ENCODE measurements at places on chromosomes 1 and 21. TPM values are rescaled to one million over a fixed set of nuclear protein-coding genes. Genes with fewer than 3 reads are reported as not detected.

DNA sequence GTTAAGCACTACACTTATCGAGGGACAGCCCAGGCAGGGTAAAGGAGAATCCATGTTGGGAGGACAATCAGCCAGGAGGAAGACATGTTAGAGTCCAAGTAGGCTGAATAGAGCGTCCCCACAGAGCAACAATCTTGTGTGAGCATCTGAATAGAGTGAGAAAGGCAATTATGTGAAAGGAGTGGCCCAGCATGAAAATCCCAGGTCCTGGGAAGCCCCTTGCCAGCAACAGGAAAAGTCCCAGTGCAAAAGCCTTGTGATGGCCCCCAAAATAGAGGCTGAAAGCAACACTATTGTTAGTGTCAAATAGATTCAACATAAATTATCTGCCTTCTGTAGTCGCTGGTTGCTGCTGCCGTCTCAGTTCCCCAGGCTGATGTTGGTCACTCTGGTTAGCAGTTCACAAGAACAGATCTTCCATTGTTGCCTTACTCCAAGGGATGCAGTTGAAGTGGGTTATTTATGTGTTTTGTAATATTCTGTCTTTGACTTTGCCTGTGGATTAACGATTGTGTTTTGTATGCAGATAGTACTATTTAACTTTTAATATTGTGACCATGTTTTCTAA is 12.1 kb upstream of the ABL2 start:
- DNase-seq, result no peak

DNA sequence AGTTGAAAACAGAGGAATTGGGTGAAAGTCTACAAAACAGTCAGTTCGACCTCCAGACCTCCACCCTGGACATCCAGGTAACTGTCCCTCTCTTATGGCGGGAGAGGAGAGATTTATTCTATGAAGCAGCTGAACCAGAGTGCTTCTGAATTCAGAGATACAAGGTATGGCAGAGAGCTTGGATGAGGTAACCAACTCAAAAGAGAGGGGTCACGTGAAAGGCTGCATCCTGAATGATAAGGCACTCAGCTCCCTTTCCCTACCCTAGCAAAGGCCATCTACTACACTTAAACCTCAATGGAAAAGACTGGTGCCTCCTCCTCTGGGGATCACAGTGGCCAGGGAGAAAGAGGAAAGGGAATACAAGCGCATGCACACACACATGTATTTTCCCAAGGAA is 88.4 kb upstream of the KCNA3 start:
- no peak for DNase-seq

DNA sequence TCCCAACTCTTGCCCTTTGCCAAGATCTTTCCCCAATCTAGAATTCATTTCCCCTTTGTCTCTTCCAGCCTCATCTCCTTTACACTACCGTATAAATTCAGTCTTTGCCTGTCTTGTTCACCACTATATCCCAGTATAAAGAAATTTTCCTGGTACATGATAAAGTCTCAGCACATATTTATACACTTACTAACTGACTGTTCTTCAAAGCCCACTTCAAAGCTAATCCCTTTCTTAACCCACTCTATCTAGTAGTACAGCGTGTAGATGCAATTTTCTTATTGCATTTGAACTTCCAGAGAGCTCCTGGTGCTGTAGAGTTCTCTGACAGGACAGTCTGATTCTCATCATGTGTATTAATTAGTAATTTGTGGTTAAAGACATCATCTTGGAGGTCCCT is 78.1 kb downstream of the LRRC53 start:
- DNase-seq, result no peak

DNA sequence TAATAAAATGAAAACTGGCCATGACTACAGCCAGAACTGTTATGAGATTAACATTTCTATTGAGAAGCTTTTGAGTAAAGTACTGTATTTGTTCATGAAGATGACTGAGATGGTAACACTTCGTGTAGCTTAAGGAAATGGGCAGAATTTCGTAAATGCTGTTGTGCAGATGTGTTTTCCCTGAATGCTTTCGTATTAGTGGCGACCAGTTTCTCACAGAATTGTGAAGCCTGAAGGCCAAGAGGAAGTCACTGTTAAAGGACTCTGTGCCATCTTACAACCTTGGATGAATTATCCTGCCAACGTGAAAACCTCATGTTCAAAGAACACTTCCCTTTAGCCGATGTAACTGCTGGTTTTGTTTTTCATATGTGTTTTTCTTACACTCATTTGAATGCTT is 164.0 kb downstream of the NEK7 start:
- no peak for DNase-seq

DNA sequence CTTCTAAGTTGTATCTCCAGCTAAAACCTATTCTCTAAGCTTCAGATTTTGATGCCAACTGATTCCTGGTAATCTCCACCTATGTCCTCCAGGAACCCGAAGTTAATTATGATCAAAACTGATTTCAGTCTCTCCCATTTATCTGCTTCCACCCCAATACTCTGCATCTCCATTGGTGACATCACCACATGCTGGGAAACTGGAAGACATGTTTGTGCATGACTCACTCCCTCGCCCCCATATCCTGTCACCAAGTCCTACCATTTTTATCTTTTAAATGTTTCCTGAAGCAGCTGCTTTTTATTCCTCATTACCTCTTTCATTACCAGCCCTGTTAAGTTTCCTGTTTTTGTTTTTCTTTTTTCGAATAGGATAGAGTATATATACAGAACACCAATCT is 228.5 kb downstream of the LRRC40 start:
- DNase-seq, result peak; percentile 10

GRCh38 chr1:221087919-221088318 is 208.7 kb downstream of the HLX start:
- DNase-seq, result no peak

GRCh38 chr1:47030170-47030805 is 6.8 kb downstream of the CYP4X1 start:
- DNase-seq, result peak; percentile 27

- no peak for DNase-seq
These were observed 161.1 kb downstream of the EDEM3 start for GRCh38 chr1:184593597-184593996.

GRCh38 chr1:161982507-161982895 is 41.2 kb downstream of the OLFML2B start:
- DNase-seq, result no peak

GRCh38 chr1:32770221-32770731 is 46.9 kb downstream of the YARS1 start:
- DNase-seq, result no peak

GRCh38 chr1:193321242-193321840 is 134.9 kb upstream of the B3GALT2 start:
- no peak for DNase-seq

DNA sequence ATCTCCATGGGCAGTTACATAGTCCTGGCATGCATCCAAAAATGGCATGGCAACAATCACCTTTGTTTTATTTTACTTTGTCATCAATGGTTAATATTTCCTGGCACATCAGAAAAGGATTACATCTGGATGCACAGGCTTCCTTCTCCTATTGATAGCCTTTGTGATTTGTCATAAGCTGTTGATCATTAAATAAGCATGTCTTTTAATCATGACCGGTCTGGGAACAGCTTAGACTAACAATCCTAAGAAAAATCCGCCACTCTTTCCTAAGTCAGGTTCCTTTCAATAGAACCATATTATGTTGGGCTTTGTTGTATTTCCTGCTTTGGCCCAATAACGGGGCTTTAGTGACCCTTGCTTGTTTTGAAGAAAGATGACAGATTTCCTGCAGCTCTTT is 330.6 kb downstream of the DUSP10 start:
- no peak for DNase-seq

- no peak for DNase-seq
These were observed 10.5 kb upstream of the MCOLN3 start for GRCh38 chr1:85058786-85059185.

The KRTAP10-12 gene
- not detected for total RNA-seq

The C4BPA gene
- not detected for total RNA-seq

The WDR3 gene
- total RNA-seq, result 16.5 TPM

The SYT14 gene
- 13.4 TPM for total RNA-seq

The PLA2G2A gene
- total RNA-seq, result not detected

The KCNK2 gene
- not detected for total RNA-seq

The OTUD7B gene
- total RNA-seq, result 14.3 TPM

The CD84 gene
- not detected for total RNA-seq

The PLA2G5 gene
- total RNA-seq, result not detected

The TMEM82 gene
- total RNA-seq, result not detected

The LHX8 gene
- not detected for total RNA-seq

The USP21 gene
- total RNA-seq, result 6.5 TPM

The FNDC5 gene
- total RNA-seq, result not detected

The IL6R gene
- total RNA-seq, result 28.7 TPM

Measured in mammary epithelial cell (primary cell).